Effector CD8-positive, alpha-beta T cell (primary cell): ENCODE measurements at places on chromosomes 7 and 10.

DNA sequence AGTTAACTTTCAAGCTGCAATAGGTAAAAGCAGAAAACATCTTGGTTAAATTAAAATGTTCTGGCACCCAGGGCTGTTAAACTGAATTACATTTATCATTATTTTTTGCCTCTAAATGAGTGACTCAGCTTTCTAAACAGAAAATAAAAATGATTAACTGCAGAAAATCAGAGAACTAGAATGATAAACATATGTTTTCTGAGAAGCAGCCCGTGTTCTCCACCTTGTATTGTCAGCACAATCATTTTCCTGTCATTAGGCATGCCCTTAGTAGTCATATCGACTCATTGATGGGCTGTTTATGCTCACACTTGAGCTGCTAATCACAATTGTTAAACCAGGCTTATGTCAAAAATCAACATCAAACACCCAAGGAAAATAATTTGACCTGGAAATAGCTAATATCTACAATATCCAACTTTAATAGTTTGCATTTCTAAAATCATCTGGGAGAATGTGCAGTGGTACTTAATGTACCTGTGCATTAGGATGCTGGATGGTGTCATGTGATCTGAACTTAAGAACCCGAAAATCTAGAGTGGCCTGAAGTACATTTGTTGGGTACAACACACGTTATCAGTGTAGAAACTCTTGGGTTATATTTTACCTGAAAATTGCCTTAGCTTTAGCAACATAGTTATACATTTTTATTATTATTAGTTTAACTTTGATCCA is 2.3 kb downstream of the MDFIC start:
- no peak for DNase-seq

- DNase-seq = no peak
Measured at GRCh38 chr10:27792216-27792615, 46.6 kb upstream of the MKX start.

- peak; percentile 45 for DNase-seq
Measured at GRCh38 chr10:43409385-43410109, 561 bp upstream of the HNRNPF start.

GRCh38 chr7:22543169-22543568 is 43.2 kb upstream of the STEAP1B start:
- no peak for DNase-seq

GRCh38 chr10:96397902-96398301 is 39.1 kb upstream of the OPALIN start:
- no peak for DNase-seq

- no peak for DNase-seq
Measured at GRCh38 chr7:144784943-144785342, 50.9 kb downstream of the TPK1 start.

DNA sequence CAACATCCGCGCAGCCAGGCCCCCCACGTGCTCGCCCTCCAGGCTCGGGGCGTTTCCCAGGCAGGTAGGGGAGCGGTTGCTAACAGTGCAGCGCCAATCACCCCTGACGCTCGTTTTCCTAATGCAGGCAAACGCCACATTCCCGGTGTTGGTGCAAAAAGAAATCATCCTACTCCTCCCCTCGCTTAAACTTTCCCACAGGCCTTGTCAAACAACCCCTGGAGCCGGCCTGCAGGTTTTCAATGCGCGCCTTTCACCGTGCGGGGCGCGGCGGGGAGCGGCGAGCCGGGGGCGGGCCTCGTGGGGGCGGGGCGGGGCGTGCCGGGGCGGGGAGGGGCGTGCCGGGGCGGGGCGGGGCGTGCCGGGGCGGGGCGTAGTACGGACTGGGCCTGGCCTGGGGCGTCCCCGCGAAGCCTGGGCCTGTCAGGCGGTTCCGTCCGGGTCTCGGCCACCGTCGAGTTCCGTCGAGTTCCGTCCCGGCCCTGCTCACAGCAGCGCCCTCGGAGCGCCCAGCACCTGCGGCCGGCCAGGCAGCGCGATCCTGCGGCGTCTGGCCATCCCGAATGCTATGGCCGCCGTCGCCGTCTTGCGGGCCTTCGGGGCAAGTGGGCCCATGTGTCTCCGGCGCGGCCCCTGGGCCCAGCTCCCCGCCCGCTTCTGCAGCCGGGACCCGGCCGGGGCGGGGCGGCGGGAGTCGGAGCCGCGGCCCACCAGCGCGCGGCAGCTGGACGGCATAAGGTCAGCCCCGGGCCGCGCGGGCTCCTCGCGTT is at the start of gene ECHDC3:
Gene ECHDC3, plus strand, starts transcription at position 374 of the 770 bp plus-strand sequence. Its CDS starts 195 bp downstream, at position 569.
- peak; percentile 52 for DNase-seq

DNA sequence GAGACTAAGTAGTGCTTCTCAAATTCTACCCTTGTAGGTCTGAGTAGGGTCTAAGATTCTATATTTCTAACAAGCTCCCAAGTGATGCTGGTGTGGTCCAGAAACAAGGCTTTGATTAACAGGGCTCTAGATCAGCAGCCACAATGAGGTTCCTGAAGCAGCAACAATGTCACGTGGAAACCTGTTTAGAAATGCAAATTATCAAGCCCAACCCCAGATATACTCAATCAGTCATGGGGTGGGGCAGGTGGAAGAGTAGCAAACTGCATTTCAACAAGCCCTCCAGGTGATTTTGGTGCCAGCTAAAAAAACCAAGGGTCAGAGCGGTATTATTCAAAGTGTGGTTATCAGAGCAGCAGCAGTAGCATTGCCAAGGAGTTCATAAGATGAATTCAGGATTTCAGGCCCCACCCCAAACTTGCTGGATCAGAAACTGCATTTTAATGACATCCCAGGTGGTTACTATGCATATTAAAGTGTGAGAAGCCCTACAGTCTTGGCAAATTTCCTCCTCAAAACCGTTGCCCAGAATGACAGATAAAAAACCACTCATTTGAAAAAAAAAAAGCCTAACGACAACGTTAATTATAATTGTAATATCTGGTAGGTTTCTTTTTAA is 199.2 kb downstream of the AHR start:
- no peak for DNase-seq

- DNase-seq = no peak
Measured at GRCh38 chr7:47905076-47905920, 43.0 kb downstream of the PKD1L1 start.

GRCh38 chr10:69364232-69364940 is 52.3 kb downstream of the TACR2 start:
- no peak for DNase-seq

DNA sequence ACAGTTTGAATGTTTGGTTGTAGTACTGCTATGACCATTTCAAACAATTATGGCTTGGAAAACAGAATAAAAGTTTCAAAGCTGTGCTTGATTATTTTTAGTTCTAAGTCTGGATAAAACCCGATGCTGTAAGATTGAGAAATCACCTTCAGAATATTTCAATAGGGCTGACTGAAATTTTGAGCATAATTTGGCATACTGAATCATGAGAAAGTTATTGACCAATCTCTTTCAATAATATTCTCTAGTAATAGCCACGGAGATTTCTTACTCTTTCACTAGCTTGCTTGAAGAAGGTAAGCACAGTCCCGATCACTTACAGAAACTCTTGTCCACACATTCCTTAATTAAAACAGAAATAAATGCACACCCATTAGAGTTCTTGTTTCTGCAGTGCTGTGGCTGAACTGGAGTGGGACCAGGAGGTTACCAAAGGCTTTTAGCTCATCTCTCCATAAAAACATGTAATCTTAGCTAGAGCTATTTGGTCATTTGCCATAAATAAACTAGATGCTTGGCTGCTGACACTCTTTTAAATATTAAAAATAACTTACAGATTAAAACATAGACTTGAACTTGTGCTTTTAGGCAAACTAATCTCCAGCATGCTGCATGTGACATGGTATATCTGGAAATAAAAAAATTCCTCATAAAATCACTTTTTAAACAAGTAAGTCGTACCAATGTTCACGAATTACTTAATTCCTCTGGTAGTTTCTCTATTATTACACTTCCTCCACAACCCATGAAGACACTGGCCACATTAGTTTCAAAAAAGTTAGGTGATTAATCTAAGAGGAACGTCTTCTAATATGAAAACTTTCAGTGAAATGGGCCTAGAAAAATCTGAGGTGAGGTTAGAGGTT is 97.8 kb downstream of the AGMO start:
- DNase-seq = no peak

DNA sequence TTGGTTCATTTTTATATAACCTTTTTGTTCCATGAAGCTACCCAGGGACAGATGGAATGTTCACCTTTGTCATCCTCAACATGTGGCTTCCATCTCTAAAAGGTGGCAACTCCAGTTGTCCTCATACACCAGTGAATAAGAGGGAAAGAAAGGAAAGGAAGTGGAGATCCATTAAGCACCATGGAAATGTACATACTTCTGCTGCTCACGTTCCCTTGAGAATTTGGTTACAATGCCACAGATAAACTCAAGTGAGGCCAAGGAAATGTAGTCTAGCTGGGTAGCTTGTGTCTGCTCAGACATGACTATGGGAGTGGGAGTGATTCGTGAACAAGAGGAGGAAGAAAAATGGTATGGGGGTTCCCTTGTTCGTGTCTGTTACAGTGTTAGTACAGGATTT is 237.1 kb upstream of the FAM3C start:
- no peak for DNase-seq

DNA sequence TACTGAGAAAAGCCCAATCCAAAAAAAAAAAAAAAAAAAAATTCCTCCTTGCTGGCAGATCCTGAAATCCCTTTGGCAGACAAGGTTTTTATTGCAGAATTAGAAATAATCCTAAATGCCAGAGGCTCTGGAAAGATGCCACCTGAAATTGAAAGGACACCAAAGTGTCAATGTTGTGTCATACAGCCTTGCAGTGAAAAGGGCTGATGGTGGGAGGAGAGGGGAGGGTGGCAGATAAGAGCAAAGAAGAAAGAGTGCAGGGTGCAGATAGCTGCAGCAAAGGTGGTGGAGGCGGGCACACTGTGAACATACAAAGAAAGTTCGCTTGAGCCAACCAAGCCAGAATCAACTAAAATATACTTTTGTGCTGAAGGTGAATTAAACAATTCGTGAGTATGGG is 8.2 kb upstream of the OPTN start:
- DNase-seq = no peak

DNA sequence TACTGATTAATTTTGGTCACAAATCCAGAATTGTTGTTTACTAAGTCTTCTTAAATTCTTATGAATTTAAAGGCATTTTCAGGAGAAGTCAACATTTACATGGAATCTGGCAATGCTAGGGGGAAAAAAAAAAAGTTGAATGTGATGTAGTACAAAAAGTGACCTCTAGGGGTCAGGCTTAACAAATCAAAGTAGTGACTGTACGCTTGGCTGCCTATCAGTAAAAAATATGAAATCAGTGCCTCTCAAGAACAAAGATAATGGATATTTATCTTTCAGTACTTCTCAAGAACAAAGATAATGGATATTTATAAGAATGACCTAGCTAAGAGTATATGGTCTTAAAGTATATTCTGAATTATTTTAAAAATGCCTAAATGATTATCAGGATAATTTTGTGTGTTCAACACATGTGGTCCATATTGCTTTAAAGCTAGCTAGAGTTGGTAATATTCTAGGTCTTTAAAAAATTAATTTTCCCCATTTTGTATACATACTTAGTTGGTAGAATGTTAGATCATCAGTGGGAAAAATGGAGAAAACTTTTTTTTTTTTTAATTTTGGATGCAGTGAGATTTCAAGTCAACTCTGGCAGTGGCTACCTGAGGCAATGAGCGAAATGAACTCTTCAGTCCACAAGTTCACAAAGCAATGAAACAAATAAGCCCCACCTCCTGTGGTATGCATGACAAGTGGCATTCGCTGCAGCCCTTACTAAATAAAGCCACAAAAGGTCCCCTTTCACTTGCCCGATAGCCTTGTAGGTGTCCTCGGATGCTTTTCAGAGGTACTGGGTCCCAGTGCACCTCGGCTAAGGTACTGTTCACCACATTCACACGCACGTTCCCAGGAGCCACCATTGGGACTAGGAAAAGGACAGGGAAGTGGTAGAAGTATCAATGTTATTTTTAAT is 51.2 kb upstream of the LAMB4 start:
- no peak for DNase-seq

GRCh38 chr10:97338041-97338440 is 3.5 kb upstream of the FRAT2 start:
- no peak for DNase-seq

GRCh38 chr7:98493030-98493778 is 92.3 kb upstream of the BAIAP2L1 start:
- DNase-seq = no peak

DNA sequence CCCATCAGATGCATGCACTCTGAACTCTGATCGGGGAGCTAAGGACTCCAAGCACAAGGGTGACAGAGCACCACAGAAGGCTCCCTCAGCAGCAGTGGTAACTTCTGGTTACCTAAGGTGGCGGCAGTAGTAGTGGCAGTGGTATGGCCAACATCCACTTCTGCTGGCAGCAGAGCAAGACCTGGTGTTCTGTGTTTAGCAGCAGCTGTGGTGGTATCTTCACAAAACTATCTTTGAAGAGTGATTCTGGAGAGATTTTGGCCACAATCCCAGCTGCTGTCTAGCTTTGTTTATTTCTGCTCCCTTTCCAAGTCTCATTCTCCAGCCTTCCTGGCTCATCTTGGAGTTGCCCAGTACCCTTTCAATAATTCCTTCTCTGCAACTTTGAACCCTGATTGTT is 102.4 kb upstream of the LRGUK start:
- no peak for DNase-seq

DNA sequence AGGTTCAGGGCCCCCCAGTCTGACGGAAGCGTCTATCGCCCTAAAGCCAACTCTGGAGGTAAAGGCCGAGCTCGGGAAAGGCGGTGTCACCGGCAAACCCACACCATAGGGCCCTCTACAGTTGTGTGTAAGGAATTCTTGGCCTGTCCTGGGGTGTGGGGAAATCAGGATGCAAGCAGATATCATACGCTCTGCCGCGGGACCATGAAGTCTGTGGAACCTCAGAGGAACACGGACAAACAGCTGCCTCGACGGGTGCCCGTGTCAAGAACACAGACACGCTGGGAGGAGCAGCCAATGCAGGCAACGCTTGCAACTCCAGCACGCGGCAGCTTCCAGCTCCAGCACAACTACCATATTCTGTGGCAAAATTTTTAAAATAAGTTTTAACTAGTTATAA is 157.9 kb downstream of the DIP2C start:
- no peak for DNase-seq

GRCh38 chr7:29588900-29589696 is 25.5 kb downstream of the PRR15 start:
- DNase-seq = no peak

GRCh38 chr7:33645104-33645503 is 260.2 kb upstream of the BMPER start:
- DNase-seq = no peak

DNA sequence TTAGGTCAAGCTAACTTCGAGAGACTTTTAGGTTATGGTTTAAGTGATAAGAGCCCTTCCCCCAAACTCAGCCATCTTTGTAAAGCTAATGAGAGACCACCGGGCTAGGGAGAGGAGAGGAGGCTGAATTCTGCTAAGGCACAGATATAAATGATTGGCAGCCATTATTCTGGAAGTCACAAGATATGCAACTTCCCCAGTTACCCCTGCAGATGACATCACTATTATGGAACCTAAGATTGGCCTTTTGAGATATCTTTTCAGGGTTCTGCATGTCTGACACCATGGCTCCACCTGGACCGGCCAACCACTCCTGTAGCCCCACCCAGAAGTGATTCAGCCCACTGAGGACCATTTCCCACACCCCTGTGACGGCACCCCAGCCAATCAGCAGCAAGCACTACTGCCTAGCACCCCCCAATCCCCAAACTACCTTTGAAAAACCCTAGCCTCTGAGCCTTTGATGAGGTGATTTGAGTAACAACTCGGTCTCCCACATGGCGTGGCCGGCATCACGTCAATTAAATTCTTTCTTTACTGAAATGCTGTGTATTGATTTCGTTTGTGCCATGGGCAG is 14.4 kb downstream of the VIPR2 start:
- DNase-seq = no peak
